ENCODE measurements at places on chromosomes 3 and 15.
A peak's percentile ranks its signal among the peaks of the same experiment; 100 is the strongest.

GRCh38 chr15:100454148-100454547 is 74.6 kb downstream of the CERS3 start:
- DNase-seq: no peak

GRCh38 chr3:32764481-32764880 is 53.3 kb upstream of the TRIM71 start:
- no peak for DNase-seq

DNA sequence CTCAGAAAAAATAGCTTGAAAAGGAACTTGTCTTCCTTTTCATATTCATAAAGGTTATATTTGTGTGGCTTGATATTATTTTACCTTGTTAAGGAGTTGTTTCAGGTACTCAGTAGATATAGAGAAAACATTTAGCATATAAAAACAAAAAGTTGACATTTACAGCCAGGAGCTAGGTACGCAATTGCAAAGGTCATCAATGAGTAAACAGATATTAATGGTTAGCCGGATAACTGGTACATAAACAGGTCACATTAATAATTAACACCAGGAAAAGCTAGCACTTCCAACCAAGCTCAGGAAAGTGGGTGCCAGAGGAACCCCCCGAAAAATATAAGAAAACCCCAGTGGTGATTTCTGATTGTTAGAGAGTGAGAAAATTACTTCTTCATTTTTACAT is 146.6 kb upstream of the NR2F2 start:
- no peak for DNase-seq

DNA sequence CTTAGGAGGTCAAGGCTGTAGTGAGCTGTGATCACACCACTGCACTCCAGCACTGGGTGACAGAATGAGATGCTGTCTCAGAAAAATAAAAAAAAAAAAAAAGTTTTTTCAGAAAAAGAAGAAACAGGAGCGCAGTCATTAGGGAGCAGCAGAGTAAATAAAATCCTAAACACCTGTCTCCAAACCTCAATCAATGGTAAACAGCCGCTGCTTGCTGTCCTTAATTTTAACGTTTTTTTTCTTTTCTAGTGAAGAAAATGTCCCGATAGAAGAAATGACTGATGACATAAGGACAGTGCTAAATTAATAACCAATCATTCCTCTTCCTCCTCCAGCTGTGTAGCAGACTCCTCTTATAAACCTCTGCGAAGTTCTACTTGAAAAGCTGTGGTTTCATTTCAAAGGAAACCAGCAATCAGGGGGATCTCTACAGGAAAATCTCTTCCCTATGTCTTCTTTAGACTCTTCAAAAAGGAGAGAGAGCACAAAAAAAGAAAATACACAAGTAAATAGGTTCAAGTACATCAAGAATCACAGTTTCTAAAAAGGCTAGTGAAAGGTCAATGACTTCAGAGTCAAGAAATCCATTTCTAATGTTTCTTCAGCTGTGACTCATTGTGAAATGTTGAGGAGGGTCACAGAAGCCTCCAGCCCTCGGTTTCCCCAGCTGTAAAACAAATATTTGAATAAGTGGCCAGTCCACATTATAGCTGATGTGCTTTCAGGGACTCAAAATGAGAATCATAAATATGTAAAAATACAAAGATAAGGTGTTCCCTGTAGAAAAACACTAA is 127.6 kb downstream of the TMCO5A start:
- no peak for DNase-seq

GRCh38 chr3:12916159-12916558 is 74.8 kb upstream of the RPL32 start:
- peak; percentile 89 for DNase-seq

GRCh38 chr15:59244337-59244736 is 37.7 kb downstream of the LDHAL6B start:
- DNase-seq: no peak

DNA sequence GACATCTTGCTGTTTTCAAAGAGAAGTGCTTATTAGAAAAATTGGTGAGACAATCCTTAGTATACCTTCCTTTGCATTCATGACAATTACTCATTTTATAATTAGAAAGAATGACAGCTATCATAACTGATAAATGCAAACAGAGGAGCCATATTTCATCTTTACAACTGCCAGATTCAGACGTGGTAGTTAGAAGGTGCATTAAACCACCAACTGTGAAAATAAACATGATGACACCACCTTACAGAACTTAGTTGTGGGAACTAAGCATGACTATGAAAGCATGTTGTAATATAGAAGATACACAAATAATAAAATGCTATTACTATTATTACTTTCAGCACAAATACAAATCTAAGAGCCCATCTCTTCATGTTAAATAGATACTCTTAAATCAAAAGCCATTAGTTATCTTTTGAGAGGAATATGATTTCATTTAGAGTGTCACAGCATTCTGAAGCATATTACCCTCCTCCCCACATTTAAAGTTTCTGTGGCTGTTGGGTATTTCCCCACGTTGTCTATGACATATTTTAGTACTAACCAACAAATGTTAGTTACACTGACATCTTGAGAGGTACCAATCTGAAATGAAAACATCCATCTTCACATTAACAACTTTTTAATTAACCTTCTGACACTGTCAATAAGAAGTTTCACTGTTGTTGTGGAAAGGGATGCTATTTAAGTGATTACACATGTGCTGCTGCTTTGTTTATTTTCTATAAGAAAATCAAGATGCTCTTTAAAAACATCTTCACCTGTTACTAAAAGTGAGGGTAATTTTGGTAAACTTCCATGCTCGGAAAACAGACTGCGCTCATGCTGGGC is 163.8 kb downstream of the LSAMP start:
- DNase-seq: no peak

- DNase-seq: no peak
These were observed 7.1 kb downstream of the CSPG5 start for GRCh38 chr3:47571391-47572175.

DNA sequence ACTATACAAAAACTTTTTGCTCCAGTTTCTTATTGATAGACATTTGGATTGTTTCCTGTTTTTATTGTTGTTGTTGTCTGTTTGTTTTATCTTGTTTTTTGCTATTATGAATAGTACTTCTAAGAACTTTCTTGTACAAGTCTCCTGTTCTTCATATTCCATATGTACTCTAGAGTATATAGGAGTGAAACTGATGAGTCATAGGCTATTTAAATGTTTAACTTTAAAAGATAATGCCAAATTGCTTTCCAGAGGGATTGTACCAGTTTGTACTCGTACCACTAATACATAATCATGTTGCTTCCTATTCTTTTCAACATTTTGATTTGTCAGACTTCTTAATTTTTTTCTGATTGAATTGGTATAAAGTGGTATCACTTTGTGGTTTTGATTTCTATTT is 19.6 kb downstream of the LRRC49 start:
- DNase-seq: no peak

DNA sequence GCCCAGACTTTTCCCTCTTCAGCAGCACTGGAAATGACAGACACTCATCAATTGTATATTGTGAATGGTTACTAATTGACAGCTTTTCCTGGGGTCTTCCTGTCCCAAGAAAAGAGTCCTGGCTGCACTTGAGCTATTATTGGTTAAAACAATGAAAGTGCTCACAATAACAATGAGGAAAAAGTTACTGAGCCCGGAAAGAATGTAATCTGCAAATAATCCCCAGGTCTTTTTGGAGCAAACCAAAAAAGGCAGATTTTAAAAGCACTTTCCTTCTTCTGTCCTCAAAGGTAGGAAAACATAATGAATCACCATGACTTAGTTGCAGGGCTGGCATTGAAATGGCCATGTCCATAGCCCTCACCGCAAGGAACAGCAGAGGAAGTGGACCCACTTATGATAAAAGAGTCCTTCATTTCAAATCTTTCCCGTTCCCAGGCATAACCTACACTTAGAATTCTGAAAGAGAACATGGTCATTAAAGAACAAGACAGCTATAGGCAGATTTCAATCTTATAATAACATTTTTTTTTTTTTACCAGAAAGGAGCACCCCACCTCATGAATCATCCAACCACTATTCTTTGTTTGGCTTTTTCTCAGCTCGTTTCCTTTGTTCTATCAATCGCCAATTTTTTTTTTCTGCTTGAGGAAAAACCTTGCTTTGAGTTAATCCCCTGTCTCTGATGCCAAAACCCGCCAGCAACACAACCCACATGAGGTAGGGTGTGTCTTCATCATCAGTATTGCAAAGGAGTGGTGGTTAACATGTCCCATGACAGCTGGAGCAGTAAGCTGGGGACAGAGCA is 35.5 kb upstream of the ATP1B3 start:
- DNase-seq: no peak

- no peak for DNase-seq
These were observed 3.5 kb upstream of the CCDC9B start for GRCh38 chr15:40344217-40344616.

DNA sequence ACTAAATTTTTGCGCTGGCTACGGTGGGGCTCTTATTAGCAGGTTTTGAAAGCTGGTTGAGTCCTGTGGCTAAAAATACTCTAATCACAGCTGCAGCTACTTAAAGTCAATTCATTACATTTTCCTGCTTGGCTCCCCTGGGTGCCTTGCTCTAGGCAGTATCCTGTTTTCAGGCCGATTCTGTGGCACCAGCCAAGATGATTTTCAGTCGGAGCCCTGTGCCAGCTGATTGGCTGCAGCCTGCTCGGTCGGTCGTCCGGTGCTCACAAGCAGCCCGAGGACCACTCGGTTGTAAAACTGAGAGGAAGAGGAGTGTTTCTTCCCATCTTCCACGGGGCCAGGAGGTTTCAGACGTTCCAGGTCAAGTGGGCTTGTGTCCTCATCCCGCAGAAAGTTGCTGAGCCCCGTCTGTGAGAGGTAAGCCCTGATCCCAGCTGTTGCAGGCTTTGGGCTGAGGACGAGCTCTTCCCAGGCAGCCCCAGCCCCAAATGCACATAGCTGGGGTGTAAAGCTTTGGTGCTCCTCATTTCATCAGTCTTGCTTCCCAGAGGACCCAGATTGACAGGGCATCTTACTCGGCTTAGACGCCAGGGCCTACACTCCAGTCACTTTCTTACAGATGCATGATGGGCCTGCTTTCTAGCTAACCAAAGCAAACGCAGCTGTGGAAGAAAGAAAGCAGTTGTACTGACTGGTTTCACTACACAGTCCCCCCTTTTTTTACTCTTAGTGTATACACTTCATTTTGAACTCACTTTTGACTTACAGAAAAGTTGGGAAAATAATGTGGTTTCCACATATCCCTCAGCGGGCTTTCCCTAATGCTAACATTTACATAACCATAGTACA is 15.9 kb downstream of the LYSMD4 start:
- no peak for DNase-seq

DNA sequence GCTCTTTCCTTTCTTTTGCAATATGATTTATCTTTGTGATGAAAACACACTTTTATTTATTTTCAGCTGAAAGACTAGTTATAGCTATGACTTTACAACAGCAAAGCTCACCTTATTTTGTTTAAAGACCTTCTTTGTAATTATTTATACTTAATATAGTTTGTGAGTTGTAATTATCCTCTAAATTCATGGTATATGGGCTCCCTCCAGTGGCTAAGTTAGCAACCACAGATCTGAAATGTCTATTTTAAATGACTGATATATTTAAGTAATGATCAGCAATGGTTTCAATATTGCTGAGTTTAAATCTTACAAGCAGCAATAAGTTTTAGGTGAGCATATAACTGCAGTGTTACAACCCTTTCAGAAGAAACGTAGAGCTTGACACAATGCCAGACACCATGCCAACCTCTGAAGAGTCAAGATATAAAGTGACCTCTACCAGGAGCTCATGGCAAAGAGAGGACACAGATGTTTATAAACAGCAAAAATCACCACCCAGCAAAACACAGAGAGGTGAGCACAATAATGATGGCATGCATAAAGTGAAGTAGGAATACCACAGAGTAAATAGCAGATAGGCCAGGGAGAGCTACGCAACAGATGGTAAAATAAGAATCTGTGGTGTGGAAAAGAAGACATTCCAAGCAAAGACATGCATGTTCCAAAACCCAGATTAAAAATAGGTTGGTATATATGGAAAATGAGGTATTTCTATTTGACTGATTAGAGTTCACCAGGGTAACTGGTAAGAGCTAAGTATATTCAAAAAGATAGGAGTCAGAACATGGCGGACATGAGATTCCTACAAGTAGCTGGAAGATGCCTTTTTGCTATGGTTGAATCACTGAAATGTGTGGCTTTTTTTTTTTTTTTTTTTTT is 143.7 kb upstream of the ZNF385D start:
- no peak for DNase-seq

GRCh38 chr3:131223373-131224289 is 157.9 kb upstream of the NUDT16 start:
- DNase-seq: no peak

- no peak for DNase-seq
These were observed 385.7 kb downstream of the LSAMP start for GRCh38 chr3:116059421-116060096.

DNA sequence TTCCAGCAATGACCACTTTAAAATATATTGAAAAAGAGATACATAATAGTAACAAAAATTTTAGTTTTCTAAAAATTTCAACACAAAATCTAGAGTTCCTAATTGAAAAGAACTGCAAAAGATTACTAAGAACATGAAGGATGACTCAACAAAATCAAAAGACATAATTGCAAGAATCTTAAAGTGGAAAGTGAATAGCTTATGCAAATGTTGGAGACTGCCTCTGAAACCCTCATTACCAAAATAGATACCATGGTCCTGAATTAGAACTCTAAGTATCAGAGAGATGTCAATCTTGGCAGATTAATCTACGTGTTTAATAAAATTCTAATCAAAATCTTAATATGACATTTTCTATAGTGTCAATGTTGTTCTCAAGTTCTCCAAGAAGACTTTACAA is 60.7 kb upstream of the SGO1 start:
- DNase-seq: no peak

GRCh38 chr3:36303286-36303685 is 77.0 kb upstream of the STAC start:
- no peak for DNase-seq

DNA sequence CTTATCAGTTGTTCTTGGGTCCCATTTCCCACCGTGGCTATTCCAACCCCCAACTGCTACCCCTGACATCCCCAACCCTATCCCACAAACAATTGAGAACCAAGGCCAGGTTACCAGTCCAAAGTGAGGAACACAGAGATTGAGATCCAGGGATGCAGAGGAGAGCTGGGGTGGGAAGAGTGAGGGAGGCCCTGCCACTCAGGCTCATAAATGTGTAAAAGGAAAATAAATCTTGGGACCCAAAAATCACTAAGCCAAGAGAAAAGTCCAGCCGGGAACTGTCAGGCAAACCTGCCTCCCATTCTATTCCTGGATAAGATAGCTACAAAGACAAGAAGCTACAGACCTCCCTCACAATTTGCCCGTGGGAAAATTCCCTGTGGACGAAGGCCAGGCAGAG is 101.1 kb upstream of the DLG1 start:
- no peak for DNase-seq

GRCh38 chr3:136671921-136672320 is 80.3 kb downstream of the STAG1 start:
- no peak for DNase-seq

- no peak for DNase-seq
These were observed 76.4 kb downstream of the DHX36 start for GRCh38 chr3:154247806-154248415.

Data from activated CD8-positive, alpha-beta memory T cell treated with anti-CD3 and anti-CD28 coated beads, Interleukin-2, amount 10 ng/mL, durations not matched to agents 7 days and 5 days (primary cell).